Breast epithelium (tissue), 4 donors: ENCODE measurements at places on chromosomes 13 and 19. TPM values are rescaled to one million over a fixed set of nuclear protein-coding genes. Genes with fewer than 3 reads are reported as not detected.

Gene CD37
- 19.7 TPM for total RNA-seq

Gene XRCC1
- total RNA-seq, result 21.0 TPM

Gene ZNF793
- 10.2 TPM for total RNA-seq

Gene C19orf85
- not detected for total RNA-seq

Gene CYP4F2
- total RNA-seq, result not detected

Gene ZNF30
- total RNA-seq, result 2.0 TPM

Gene KLK15
- total RNA-seq, result not detected

DNA sequence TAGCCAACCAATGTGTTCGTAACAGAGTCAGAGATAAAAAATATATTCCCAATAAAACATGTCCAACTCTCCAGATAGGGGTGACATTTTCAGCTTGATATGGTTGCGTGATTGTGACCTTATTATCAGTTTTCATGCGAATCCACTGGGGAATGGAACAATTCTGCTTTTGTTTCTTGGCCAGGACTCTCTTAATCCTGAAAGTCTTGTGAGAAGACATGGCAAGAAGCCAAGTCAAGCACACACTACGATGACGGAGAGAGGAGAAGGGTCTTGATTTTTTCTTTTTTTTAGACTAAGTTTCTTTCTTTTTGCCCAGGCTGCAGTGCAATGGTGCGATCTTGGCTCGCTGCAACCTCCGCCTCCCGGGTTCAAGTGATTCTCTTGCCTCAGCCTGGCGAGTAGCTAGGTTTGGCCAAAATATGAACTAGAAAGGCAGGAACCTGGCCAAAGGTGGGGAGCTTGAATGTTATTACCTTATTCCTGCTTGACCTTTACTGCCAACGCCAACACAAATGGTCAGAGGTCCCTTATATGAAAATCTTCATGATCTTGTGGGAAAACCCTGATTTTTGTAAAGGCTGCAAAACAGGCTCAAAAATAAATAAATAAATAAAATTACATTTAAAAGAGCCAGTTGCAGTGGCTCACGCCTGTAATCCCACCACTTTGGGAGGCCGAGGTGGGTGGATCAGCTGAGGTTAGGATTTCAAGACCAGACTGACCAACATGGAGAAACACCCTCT lies 14.5 kb downstream of the ZNF816 start:
- no peak overlapping the region for H3K4me3 ChIP-seq
- H3K4me1 ChIP-seq, result no peaks in the 10 kb centered on the region
- no peak for DNase-seq
- no peak overlapping the region for H3K27ac ChIP-seq

DNA sequence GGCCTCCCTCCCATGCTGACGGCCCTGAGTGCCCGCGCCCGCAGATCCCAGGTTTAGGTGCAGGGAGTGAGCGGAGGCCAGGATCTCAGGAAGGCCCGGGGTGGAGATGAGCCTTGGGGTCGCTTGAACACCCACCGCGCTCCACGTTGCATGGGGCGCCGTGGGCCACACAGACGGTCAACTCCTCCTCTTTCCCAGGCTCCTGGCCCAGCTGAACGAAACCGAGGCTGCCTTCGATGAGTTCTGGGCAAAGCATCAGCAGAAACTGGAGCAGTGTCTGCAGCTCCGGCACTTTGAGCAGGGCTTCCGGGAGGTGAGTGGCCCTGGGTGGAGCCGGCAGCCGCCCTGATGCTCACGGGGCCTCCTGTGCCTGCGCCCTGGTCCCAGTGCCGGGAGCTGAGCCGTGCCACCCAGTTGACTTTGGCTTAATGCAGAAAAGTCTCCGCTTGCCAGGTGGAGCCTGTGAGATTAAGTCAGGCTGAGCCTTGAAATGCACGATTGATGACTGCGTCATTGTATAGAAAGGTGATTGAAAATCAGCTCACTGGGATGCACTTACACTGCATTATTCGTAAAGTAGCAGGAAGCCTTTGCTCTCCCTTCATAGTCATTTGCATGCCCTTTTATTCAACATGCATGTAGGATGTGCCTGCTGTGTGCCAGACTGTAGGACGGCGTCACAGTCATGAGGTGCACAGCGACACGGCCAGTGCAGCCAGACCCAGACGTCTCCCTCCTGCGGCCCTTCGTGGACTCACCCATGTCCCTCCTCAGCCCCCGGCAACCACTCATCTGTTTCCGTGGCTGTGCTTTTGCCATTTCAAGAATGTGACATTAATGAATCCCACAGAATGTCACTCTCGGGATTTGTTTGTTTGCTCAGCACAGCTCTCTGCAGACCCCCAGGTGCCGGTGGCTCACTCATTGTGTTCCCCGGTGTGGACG lies 35.5 kb upstream of the F7 start:
- H3K4me3 ChIP-seq, result no peak overlapping the region
- no peak overlapping the region for H3K27ac ChIP-seq

DNA sequence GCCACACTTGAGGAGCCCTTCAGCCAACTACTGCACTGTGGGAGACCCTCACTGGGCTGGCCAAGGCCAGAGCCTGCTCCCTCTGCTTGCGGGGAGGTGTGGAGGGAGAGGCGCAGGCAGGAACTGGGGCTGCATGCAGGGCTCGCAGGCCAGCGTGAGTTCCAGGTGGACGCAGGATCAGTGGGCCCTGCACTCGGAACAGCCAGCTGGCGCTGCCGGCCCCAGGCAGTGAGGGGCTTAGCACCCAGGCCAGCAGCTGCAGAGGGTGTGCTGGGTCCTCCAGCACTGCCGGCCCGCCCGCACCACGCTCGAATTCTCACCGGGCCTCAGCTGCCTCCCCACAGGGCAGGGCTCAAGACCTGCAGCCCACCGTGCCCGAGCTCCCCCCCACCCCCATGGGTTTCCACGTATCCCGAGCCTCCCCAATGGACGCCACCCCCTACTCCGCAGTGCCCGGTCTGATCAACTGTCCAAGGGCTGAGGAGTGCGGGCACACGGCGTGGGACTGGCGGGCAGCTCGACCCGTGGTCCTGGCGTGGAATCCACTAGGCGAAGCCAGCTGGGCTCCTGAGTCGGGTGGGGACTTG lies 1293.8 kb upstream of the PCDH9 start:
- H3K27me3 ChIP-seq, result no peaks in the 10 kb centered on the region
- H3K27ac ChIP-seq, result no peak overlapping the region

DNA sequence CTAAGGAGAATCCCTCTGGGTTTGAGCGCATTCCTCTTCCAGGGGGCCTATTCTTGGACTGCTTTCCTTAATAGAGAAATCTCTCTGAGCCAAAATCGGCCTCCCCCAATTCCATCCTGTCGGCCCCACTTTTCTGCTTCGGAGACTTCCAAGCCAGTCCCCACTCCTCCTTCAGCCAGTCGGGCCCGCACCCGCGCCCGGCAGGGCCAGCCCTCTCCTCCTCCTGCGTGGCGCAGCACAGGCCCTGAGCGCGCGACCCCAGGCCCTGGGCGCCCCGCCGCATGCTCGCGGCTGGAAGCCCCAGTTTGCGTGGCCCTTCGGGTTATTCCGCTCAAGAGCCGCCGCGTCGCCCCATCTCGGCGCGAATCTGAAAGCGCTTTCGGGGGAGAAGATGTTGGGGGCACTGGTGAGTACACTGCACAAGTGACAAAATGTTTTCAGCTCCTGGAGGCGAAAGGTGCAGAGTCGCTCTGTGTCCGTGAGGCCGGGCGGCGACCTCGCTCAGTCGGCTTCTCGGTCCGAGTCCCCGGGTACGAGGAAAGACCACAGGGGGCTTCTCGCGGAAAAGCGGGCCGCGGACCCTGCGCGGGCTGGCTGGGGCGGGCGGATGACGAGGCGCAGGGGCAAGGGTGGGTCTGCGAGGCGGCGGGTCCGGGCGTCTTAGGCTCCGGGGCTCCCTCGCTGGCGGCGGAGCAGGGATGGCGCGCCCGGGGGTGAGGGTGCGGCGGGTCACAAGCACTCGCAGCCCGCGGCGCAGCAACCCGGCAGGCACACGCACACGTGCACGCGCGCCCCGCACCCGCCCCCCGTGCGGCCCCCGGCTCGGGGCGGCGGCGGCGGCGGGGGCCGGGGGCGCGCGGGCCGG lies at the start of gene IL17D:
Gene IL17D (plus strand): TSS at position 785 of the 865 bp plus-strand sequence. CDS start 303 bp downstream, outside the sequence.
- no peaks in the 10 kb centered on the region for H3K4me1 ChIP-seq
- DNase-seq, result no peak
- H3K27ac ChIP-seq, result peak within 1 kb of the TSS; percentile 36
- no peaks in the 10 kb centered on the region for H3K36me3 ChIP-seq
- H3K4me3 ChIP-seq, result peak within 1 kb of the TSS; percentile 68

- H3K27me3 ChIP-seq, result no peaks in the 10 kb centered on the region
- no peak within 1 kb of the TSS for H3K4me3 ChIP-seq
- DNase-seq, result no peak
Observed at GRCh38 chr19:35347171-35347929, at the start of gene FFAR1. TSS of gene FFAR1 (plus strand) at chr19:35347902. CDS start at chr19:35351552, 3,650 bp downstream.

- H3K4me3 ChIP-seq, result no peak overlapping the region
- no peaks in the 10 kb centered on the region for H3K27me3 ChIP-seq
- H3K4me1 ChIP-seq, result no peaks in the 10 kb centered on the region
Observed at GRCh38 chr13:42022796-42023493, 25.5 kb upstream of the DGKH start.

DNA sequence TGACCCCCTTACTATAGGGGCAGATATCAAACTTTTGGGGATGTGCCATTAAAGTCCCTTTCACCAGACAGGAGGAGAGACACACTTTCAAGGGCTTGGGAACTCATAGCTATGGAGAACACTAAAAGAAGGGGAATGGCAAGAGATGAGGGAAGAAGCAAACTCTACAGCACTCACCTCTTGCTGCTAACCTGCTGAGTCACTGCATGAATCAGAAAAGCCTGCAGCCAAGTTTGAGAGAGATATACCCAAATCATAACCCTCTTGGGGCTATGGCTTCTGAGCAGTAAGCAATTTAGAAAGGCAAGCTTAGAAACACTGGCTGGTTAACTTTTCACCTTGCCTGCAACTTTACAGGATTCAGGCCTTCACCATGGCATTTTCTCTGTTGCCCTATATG lies 1028.0 kb downstream of the UQCRFS1 start:
- DNase-seq, result no peak
- H3K27ac ChIP-seq, result no peak overlapping the region

GRCh38 chr13:85567909-85568308 lies 231.3 kb downstream of the SLITRK6 start:
- H3K27me3 ChIP-seq, result no peaks in the 10 kb centered on the region
- no peaks in the 10 kb centered on the region for H3K36me3 ChIP-seq

GRCh38 chr13:41199079-41199478 lies 4.7 kb upstream of the KBTBD7 start:
- H3K27ac ChIP-seq, result no peak overlapping the region
- no peak for DNase-seq
- H3K36me3 ChIP-seq, result no peaks in the 10 kb centered on the region

- H3K27ac ChIP-seq, result no peak overlapping the region
- no peaks in the 10 kb centered on the region for H3K36me3 ChIP-seq
- no peak overlapping the region for H3K4me3 ChIP-seq
- no peaks in the 10 kb centered on the region for H3K27me3 ChIP-seq
- no peak for DNase-seq
Observed at GRCh38 chr19:42064432-42064831, 5.6 kb downstream of the GRIK5 start.

DNA sequence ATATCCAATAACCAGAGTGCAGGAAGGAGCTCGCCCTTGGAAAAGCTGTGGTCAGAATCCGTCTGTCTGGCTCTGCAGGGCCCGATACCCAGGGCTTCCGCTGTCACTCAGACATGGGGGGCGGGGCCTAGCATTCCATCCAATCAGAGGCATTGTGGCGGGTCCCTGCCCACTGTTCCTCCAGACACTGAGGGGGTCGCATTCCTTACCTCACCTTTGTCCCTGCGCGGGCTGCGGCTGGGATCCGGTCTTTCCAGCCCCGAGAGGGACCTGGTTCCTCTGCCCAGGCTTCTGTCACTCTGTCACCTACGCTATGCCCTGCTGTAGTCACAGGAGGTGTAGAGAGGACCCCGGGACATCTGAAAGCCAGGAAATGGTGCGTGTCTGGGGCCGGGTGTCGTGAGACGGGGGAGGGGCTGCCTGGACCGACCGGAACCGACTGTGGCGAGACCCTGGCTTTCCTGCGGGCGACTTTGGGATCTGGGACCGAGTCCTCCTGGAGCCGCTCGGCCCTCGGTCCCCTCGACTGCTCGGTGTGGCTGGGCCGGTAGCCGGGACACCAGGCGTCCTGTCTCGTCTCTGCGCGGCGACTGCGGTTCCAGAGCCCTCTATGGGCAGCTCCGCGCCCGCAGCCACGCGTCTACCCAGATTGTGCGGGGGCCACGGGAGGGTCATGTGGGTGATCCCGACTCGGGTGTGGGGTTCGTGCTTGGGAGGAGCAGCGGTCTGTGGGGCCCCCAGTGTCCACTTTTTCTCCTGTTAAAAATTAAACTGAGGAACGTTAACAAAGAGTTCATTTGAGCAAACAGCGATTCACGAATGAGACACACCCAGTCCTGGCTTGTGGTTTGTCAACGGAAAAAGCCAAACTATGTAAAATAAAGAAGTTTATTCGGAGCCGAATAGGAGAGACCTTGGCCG lies at the start of gene ZNF69:
Gene ZNF69 (plus strand): TSS at position 172 of the 921 bp plus-strand sequence. CDS start 142 bp downstream, at position 314.
- peak within 1 kb of the TSS; percentile 93 for H3K27ac ChIP-seq
- DNase-seq, result peak; percentile 78
- peak within 1 kb of the TSS; percentile 80 for H3K4me3 ChIP-seq
- no peaks in the 10 kb centered on the region for H3K4me1 ChIP-seq

GRCh38 chr19:2302319-2303210 lies 5.4 kb downstream of the LINGO3 start:
- DNase-seq, result no peak
- no peaks in the 10 kb centered on the region for H3K4me1 ChIP-seq
- no peaks in the 10 kb centered on the region for H3K36me3 ChIP-seq
